ENCODE measurements at places on chromosomes 3 and 15. TPM values are rescaled to one million over a fixed set of nuclear protein-coding genes. Genes with fewer than 3 reads are reported as not detected.

Gene SORD
- polyA plus RNA-seq, result 12.9 TPM

Gene LMLN
- 2.3 TPM for polyA plus RNA-seq

DNA sequence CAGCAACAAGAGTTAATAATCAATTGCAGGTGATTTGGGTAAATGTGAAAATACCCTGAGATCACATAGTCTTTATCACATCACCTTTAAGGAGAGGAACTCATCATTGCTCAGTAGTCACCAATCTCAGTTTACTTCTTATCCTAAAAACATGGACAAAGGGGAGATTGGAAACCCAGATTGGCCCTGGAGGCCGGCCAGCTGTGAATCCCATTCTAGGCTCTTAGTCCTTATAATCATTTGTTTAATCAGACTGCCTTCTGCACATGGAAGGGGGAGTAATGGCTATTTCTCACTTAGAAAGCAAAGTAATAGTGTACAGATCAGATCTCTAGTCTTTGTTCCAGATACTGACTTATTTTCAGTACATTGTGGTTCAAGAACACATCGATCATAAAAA, 37.2 kb upstream of the CPB1 start:
- no peak overlapping the region for H3K27ac ChIP-seq
- no peaks in the 10 kb centered on the region for H3K36me3 ChIP-seq
- H3K4me3 ChIP-seq, result no peak overlapping the region

- peak; percentile 93 for DNase-seq
- H3K27ac ChIP-seq, result peak overlapping the region; percentile 66
Observed at GRCh38 chr3:183285828-183286457, 32.9 kb downstream of the B3GNT5 start.

Gene TRAIP
- 1.4 TPM for polyA plus RNA-seq
